ENCODE measurements at places on chromosomes 13 and 19. TPM values are rescaled to one million over a fixed set of nuclear protein-coding genes. Genes with fewer than 3 reads are reported as not detected.
A peak's percentile ranks its signal among the peaks of the same experiment; 100 is the strongest.

Gene C19orf85
- total RNA-seq = not detected

Gene CRYL1
- 90.4 TPM for total RNA-seq

Gene IGFL2
- 0.61 TPM for total RNA-seq

Gene ZNF536
- 3.3 TPM for total RNA-seq

Gene PSG7
- not detected for total RNA-seq

Gene PDX1
- total RNA-seq = not detected

Gene MBD3L2
- not detected for total RNA-seq

Gene OR7A17
- not detected for total RNA-seq

Gene SULT2B1
- total RNA-seq = not detected

Gene ZNF813
- total RNA-seq = 9.1 TPM

Gene CD22
- total RNA-seq = 2.5 TPM

DNA sequence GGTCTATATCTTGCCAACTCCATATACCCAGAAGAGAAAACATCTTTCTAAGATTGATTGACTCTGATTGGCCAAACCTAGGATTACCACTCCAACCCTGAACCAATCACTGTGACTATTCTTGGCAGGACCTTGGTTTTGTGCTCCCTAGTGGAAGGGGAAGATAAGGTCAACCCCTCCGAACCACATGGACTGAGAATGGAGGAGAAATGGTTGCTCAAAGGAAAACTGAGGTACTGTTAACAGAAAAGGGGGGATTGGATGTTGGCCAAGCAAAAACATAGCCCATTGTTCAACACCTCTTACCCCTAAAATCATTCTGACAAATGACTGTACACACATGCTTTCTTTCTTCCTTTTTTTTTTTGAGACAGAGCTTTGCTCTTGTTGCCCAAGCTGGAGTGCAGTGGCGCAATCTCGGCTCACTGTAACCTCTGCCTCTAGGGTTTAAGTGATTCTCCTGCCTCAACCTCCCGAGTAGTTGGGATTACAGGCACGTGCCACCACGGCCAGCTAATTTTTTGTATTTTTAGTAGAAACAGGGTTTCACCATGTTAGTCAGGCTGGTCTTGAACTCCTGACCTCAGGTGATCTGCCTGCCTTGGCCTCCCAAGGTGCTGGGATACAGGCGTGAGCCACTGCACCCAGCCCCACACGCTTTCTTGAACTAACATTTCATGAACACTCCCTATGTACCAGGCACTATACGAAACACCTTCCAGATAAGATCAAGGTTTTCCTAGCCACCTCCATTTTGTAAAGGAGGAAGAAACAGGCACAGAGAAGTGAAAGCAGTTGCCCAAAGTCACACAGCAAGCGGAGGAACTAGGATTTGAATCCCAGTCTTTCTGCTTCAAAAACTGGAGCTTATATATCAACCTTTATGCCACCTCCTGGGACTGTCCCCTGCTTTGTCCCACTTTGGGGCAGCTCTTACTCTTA is 6.5 kb downstream of the MEIOSIN start:
- DNase-seq = no peak

DNA sequence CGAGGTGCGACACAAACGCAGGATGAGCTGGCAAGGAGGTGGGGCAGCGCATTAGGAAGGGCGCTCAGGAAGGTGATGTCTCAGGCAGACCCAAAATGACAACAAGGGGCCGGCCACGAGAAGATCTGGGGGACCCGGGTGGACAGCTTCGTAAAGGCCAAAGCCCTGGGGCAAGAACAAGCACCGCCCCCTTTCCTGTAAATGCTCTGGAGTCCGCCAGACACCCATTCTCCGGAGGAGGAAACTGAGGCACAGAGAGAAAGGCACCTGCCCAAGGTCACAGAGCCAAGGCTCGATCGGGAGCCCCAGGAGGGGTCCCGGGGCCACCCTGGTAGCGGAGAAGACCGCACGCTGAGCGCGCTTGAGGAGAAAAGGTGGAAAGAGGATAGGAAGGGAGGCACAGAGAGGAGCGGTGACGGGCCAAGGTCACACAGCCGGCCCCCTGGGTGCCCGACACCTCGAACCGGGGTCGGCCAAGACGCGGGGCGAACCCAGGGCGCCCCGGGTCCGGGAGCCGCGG is 571 bp downstream of the SAFB2 start:
- DNase-seq = peak; percentile 38

GRCh38 chr19:40907968-40908735 is 26.1 kb upstream of the CYP2A7 start:
- DNase-seq = peak; percentile 22

- no peak for DNase-seq
These were observed 18.7 kb downstream of the CACNG7 start for GRCh38 chr19:53927739-53928138.

- DNase-seq = no peak
These were observed 21.1 kb downstream of the FAM187B start for GRCh38 chr19:35207391-35207871.

DNA sequence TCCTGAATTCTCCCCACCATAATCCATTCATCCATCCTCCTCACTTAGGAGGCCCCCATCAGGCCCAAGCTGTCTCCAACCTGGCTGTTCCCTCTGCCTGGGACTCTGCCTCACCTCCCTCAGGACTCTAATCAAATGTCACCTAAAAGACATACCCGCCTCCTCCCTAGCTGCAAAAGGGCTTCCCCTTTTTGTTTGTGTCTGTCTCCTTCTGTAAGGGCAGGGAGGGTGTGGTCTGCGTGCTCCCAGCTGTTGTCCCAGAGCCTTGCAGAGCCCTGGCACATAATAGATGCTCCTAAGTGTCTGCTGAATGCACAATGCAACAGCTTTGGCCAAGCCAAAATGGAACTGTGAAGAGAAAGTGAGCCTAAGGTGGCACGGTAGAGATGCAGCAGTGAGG is 4.4 kb downstream of the TRIR start:
- DNase-seq = no peak

- DNase-seq = no peak
These were observed 42.3 kb downstream of the LRCH1 start for GRCh38 chr13:46595136-46595884.

DNA sequence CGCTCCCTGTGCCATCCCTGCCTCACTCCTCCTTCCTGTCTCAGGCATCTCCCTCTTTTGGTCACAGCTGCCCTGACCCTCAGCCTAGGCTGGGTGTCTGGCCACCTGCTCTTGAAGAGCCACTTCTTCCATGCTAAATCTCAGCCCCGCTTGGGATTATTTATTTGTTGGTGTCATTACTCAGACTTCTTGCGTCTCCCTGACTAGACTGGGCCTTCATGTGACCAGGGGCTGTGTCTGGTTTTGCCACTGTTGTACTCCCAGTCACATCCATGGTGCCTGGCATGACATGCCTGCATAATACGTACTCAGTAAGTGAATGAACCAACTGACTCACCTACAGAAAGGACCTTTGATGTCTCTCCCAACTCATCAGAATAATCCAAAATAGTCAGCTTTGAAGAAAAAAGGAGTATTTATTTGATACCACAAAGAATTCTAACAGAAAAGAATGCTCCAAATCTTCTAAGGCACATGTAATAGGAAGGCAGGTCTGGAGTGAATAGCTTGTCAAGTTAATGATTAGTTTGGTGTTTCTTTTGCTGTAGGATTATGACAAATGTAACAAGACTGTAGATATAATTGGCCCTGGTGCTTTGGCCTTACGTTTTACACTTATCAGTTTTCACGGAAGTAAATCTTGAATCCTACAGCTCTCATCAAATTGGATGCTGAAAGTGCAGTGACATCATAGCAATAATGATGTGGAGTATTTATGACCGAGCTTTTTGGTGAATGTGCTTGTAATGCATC is 84.0 kb downstream of the ALOX5AP start:
- DNase-seq = no peak

DNA sequence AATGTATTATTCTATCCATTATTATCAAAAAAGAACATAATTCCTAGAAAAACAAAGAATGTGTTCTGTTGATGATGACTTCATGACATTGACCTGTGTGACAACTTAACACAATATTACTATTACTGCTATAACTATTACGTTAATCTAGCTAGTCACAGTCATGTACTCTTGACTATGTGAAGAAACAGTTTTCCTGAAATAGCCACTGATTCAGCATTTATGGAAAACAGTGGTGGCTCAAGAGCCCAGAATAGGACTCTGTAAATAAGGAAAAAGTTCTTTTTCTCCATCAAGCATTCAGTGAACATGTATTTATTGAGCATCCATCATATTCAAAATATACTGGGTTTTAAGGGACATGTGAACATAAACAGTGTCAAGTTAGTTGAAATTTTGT is 93.5 kb downstream of the COG6 start:
- no peak for DNase-seq

GRCh38 chr19:33580026-33580644 is 41.6 kb upstream of the CHST8 start:
- no peak for DNase-seq

GRCh38 chr19:57171551-57172081 is 4.3 kb upstream of the DUXA start:
- peak; percentile 53 for DNase-seq

DNA sequence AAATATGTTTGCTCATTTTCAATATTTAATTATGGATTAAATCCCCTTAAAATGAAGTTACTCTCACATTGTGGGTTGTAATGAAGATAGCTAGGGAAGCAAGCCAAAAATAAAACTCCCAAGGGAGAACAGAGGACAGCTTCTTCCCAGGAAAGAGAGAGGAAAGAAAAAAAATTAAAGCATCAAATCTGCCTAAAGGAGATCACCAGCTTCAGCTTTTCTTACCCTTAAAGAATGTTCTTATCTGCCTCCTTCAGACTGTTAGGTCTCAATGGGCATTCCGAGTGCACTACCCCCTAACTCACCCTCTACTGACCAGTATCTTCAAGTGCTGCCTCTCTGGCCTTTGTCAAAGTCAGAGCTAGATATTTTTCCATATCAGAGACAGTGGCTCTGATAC is 55.2 kb downstream of the XPO4 start:
- no peak for DNase-seq

- DNase-seq = no peak
These were observed 183.5 kb upstream of the TSC22D1 start for GRCh38 chr13:44759384-44760360.

- DNase-seq = no peak
These were observed 2.9 kb upstream of the PCDH8 start for GRCh38 chr13:52851137-52851962.

GRCh38 chr13:76677043-76677442 is 209.2 kb downstream of the KCTD12 start:
- DNase-seq = no peak

DNA sequence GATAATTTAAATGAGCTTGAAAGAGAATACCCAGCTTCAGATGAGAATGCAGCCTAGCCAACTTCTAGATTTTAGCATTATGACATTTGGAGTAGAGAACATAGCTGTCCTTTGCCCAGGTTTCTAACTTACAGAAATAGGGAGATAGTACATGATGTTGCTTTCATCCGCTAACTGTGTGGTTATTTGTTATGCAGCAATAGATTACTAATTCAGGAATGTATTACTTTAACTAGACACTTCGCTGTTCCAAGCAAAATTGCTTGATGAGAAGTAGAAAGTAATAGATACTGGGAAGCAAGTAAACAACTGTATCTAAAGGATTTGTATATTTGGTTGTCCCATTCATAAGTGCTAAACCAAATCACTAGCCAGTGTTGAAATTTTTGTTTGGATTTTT is 790.9 kb upstream of the PRR20A start:
- no peak for DNase-seq

DNA sequence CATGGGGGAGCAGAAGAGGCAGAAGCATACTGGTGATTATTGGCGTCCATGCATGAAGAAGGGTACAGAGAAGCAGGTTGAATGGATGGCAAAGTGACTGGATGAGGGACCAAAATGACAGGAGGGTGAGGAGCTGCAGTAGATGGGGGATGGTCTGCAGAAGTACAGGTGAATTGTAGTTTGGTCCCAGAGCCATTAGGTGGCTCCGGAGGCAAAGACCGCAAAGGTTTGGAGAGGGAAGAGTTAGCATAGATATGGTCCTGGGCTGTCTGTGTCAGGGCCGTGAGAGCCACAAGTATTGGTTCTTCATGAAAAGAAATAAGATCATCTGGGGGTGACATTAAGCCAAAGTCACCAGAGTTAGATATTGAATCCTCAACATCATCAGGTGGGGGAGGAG is 59.0 kb upstream of the ZNF726 start:
- DNase-seq = no peak

DNA sequence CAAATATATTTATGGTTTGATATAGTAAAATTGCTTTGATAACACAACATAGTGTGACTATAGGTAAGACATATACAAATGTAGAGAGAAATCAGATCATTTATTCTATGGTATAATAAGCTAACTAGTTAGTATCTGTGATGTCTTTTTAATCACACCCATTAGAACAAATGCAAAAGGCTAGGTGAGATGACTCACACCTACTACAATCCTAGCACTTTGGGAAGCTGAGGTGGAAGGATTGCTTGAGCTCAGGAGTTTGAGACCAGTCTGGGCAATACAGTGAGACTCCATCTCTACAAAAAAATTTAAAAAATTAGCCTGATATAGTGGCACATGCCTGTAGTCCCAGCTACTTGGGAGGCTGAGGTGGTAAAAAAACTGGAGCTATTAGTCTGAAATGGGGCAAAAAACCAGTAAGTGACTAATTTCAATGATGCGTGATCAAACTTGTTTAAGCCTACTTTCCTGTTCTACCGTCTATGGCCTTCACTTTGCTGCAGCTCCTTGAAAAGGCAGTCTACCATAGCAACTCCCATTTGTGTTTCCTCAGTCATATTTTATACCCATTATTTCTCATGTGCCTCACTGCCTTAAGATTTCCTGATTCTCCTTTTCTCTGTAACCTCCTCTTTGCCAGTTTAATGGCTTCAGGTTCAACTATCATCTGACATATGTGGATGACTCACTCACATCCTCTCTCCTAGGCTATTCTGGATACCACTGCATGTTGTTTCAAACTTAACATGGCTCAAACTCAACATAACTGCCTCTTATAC is 12.5 kb downstream of the ALG5 start:
- no peak for DNase-seq
